ENCODE measurements at places on chromosomes 4 and X. TPM values are rescaled to one million over a fixed set of nuclear protein-coding genes. Genes with fewer than 3 reads are reported as not detected.

The GAGE2A gene
- total RNA-seq: not detected

- no peak for DNase-seq
Observed at GRCh38 chr4:99209671-99210070, 9.4 kb downstream of the ADH6 start.

- DNase-seq: peak; percentile 75
Observed at GRCh38 chr4:17511509-17511949, 361 bp downstream of the QDPR start.

- DNase-seq: no peak
Observed at GRCh38 chr4:98289375-98289774, 28.2 kb downstream of the RAP1GDS1 start.

All from osteoblast (primary cell).